Neuronal stem cell (in vitro differentiated cells): ENCODE measurements at places on chromosomes 13 and 19.

GRCh38 chr19:38047049-38047438, 140.0 kb downstream of the SIPA1L3 start:
- peaks cover 22% of the 10 kb centered on the region for H3K4me1 ChIP-seq
- no peak for DNase-seq
- H3K27ac ChIP-seq: no peak overlapping the region
- H3K4me3 ChIP-seq: no peak overlapping the region
- no peaks in the 10 kb centered on the region for H3K27me3 ChIP-seq
- no peaks in the 10 kb centered on the region for H3K36me3 ChIP-seq

DNA sequence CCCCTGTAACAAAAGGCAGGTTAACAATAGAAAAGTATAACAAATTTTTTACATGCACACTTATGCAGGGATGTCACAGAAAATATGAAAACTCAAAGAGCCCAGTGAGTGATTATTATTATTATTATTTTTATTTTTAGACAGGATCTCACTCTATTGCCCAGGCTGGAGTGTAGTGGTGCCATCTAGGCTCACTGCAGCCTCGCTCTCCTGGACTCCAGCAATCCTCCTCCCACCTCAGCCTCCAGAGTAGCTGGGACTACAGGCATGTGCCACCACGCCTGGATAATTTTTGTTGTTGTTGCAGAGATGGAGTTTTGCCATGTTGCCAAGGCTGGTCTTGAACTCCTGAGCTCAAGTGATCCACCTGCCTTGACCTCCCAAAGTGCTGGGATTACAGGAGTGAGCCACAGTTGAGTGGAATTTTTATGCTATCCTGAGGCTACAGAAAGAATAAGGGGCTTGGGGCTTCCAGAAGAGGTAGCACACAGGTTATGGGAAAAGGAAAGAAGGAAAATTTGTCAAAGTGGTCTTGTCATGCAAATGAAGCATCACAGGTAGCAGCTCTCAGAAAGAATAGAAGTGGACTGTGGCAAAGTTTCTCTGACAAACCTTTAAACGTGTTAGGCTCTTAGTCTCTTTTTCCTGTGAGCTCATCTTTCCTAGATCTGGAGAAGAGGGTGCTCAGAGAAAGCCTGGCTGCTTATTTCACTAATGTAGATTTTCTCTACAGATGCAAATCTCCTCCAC, 87.7 kb upstream of the LSM14A start:
- DNase-seq: no peak
- no peaks in the 10 kb centered on the region for H3K36me3 ChIP-seq
- H3K27ac ChIP-seq: no peak overlapping the region
- H3K4me1 ChIP-seq: no peaks in the 10 kb centered on the region
- H3K27me3 ChIP-seq: no peaks in the 10 kb centered on the region

DNA sequence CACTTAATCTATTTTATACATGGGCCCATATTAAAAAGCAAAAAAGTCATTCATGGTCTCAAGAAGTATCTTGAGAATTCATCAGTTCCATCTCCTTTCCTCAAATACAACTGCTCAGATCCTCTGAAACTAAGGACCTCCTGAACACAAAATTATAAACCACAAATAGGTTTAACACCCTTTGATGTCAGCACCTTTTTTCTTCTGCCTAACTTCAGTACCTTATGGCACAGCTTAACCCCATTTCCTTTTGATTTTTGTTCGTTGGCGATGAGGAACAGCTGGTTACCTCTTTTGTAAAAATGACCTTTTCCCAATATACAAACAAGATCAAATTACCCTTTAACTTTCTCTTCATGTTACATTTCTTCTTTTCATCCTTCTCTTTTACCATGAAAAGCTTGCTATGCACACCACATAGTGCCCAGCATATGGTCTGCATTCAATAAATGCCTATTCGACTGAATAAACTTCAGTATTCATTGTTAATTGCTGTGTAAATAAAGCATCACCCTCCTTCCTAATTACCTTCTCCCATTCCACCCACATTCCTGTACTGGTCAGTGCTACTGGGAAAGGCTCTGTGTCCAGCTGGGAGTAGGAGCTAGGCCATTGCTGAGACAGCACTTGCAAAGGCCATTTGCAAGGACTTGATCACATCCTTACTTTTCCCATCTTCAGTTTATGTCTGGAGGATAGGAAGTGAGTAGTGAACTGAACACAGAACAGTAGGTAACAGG, 317.9 kb downstream of the SHISA2 start:
- no peak overlapping the region for H3K4me3 ChIP-seq
- H3K4me1 ChIP-seq: no peaks in the 10 kb centered on the region

GRCh38 chr13:111909971-111910671, 156.8 kb upstream of the SOX1 start:
- no peak overlapping the region for H3K27ac ChIP-seq
- DNase-seq: no peak
- H3K4me3 ChIP-seq: no peak overlapping the region
